Stimulated activated CD8-positive, alpha-beta memory T cell treated with anti-CD3 and anti-CD28 coated beads, Interleukin-4, amount 100 ng/mL, for 24 hours (primary cell): ENCODE measurements at places on chromosomes 12 and 14.

GRCh38 chr12:116278279-116278626 is 760 bp upstream of the MED13L start:
- no peak for DNase-seq

DNA sequence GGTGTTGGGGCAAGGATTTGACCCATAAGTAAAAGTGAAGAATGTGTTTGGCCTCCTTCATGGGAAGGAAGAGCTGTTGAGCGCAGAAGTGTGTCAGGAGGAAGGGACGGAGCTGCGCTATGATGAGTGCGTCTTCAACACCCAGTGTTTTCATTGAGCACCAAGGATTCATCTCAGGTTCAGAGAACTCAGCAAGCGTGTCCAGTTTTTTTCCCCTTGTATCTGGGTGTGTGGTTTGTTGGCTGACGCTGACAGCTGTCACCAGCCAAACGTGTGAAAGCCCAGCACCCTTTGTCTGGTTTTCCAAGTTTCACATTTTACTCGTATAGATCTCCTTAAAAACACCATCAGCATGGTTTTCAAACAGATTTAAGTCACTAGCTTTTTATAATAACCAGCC is 12.3 kb downstream of the EP400 start:
- DNase-seq: no peak

DNA sequence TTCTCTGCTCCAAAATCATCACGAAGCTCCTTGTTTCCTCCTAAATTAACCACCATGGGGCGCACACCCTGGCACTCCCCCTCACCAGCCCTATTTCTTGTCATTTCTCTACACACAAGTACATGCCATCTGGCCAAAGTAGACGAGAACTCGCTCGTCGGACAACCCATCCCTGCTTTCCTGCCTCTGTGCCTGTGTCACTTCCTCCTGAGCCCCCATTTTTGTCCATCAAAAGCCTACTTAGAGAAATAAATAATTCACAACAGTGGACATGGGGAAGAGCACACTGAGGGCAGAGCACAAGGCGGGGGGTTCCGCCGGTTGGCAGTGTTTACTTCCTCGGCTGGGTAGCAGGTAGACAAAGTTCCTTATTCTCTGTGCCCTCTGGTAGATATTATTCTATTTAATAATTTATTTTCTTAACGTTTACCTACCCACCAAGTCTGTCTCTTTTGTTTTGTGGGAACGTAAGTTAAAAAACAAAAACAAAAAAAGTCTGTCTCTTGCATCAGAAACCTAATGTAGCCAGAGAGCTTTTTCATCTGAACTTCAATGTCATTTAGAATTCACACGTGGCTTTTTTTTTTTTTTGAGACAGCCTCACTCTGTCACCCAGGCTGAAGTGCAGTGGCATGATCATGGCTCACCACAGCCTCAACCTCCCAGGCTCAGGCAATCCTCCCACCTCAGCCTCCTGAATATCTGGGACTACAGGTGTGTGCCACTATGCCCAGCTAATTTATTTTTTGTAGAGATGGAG is 6.0 kb downstream of the VPS37B start:
- no peak for DNase-seq

DNA sequence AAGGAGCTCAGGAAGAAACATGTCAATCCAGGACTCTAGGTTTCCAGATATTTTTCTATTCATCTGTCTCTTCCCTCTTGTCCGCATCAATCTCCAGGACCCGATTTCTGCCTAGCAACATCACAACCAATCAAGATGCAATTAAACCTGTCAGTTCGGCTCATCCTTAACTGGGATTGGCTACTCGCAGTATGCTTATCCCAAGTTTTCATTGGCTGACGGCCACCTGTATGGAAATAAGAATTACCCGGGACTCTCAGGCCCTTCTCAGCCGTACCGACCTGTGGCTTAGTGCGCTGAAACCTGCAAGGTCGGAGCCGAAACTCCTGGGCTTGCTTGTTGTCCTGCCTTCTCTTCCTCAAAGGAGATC is 20.4 kb upstream of the ATP5MC2 start:
- DNase-seq: no peak

GRCh38 chr12:127143020-127143419 is 1124.0 kb upstream of the TMEM132C start:
- no peak for DNase-seq

GRCh38 chr14:104747876-104748275 is 5.1 kb upstream of the SIVA1 start:
- DNase-seq: no peak

- DNase-seq: no peak
These were observed 2.5 kb downstream of the COL2A1 start for GRCh38 chr12:48001505-48002413.

- no peak for DNase-seq
These were observed 56.4 kb upstream of the ATP2A2 start for GRCh38 chr12:110224379-110225304.

DNA sequence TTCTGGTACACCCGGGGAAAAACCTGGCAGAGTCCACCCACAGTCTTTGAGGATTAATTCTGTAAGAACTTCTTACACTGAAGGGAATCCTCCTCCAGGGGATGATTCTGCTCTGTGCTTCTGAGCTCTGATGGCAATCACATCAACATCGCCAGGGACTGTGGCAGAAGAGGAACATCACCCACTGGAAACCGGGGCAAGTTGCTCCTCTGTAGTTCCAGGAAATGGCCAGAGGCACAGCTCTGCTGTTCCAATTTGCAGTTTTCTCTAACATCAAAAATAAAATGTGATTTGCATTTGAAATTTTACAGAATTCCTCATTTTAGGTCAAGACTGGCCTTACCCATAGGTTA is 207.6 kb downstream of the DAD1 start:
- DNase-seq: no peak

DNA sequence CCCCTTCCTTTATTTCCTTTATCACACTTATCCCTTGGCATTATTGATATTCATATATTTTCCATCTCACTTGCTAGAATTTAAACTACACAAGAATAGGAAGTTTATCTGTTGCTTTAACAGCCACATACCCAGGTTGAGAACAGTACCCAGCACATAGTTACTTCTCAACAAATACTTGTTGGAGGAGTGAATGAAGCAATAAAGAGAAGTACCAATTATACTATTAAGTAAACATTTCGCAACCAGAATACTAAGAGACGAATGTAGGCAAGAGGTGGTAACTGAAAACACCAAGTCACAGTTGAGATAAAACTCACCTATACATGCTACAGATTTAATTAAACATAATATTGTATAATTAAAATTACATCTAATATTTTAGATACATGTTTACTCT is 110.9 kb downstream of the FSCB start:
- DNase-seq: no peak

DNA sequence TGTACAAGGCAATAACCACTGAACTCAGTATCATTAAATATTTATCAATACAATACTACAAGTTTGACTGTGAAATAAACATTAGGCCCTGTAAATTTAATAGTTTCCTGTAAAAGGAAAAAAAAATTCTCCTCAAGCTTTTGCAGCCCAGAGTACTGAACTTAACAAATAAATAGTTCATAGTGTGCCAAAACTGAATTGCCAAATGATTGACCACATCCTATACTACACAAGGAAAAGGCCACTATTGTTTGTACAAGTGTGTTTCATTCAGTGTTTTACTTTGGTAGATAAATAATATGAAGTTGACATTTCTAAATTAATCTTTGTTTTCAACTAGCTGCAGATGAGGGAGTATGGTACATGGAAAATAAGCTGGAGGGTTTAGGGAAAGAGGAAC is 379.6 kb downstream of the FLRT2 start:
- no peak for DNase-seq

GRCh38 chr12:102234599-102234998 is 37.0 kb upstream of the PMCH start:
- no peak for DNase-seq
